ENCODE measurements at places on chromosomes 5 and 9.
A peak's percentile ranks its signal among the peaks of the same experiment; 100 is the strongest.

DNA sequence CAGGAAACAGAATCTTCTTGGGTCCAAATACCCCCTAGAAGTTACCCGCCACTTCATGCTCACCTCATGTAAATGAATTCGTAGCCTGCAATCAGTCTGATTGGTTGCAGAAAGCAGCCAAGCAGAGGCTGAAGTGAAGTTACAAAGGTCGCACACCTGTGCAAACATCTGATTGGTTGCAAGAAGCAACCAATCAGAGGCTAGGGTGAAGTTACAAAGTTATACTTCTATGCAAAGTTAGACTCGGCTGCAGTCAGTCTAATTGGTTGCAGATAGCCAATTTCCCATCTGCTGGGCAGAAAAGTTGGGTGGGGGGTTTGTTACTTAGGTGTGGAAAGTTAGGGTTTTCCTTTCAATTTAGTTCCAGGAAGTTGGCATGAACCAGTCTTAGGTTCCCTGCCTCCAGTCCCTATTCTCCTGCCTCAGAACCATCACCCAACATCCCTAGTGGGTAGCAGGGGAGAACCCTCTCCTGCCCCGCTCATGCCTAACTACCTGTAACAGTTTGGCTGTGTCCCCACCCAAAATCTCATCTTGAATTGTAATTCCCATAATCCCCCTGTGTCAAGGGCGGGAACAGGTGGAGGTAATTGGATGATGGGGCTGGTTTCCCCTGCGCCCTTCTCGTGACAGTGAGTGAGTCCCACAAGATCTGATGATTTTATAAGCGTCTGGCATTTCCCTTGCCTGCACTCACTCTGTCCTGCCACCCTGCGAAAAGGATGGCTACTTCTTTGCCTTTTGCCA is 1.2 kb upstream of the RUSC2 start:
- DNase-seq = no peak

DNA sequence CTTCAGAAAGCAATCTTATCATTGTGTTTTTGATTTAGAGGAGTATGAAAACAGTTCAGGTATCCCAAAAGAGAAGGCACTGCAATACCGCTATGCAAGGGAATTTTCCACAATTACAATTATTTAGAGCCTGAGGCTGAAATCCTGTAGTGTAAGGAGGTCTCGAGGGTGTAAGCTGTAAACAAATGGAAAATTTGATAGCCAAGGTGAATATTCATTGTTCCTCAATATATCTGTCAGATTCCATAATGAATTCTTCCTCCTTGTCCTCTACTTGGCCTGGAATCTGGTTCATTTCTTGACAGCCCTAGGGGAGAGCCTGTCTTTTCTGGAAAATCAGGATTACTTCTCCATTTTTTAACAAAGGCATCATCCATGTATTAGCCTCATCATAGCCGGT is 63.1 kb upstream of the SMARCA2 start:
- no peak for DNase-seq

GRCh38 chr5:34806532-34806931 is 32.4 kb upstream of the TTC23L start:
- DNase-seq = no peak

GRCh38 chr9:5044160-5044559 is 59.1 kb downstream of the JAK2 start:
- no peak for DNase-seq

DNA sequence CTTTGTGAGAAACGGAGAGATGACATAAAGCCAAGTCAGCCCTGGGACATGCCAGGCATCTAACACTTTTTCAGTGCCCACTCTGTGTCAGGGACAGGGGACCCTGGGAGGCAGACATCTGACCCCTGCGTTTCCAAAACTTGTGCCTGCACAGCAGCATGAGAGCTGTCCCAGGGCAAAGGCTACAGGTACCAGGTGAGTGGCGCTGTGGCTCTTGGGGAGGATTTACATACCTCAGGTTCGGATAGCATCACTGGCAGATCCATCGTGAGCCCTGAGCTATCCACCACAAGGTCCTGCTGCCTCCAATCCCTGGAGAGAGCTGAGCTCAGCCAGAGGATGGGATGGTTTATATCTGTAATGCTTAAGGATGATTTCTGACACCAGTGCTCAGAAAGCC is 52.4 kb downstream of the FSTL4 start:
- no peak for DNase-seq

DNA sequence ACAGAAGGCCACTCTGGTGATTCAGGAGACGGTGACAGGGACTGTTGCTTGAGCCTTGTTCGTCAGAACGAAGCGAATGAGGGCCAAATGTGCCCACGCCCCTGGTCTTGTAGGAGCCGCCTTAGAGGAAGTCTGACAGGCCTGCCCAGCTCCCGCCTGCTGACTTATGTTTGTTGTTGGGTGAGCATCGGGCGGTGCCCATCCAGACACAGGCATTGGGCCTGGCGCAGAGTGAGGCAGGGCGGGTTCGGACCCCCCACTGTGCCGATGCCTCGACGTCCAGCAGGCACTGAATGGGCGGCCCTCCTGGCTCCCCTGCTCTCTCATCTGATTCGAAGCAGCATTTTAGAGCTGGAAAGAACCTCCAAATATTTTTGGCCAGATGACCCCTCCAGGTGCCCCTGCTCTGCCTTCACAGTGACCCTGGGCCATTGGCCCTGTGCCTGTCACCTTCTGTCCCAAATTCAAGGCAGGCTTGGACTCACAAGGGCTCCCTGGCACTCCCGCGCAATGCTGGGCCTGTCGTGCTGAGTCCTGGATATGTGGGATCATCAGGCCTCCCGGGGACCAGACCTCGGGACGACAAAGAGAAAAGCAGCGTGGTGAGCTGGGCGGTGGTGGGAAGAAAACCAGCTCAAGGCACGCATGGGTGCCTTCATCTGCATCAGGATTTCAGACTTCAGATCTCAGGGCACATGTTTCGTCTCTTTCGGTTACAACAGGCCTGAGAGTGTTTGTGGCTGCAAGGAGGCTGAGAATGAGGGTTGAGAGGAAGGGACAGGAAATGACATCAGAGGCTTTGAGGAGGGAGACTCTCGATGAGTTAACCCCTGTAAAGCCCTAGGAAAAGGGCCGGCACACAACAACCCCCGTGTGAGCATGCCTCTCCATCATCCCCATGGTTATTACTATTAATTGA is 37.1 kb upstream of the OLFM1 start:
- no peak for DNase-seq

DNA sequence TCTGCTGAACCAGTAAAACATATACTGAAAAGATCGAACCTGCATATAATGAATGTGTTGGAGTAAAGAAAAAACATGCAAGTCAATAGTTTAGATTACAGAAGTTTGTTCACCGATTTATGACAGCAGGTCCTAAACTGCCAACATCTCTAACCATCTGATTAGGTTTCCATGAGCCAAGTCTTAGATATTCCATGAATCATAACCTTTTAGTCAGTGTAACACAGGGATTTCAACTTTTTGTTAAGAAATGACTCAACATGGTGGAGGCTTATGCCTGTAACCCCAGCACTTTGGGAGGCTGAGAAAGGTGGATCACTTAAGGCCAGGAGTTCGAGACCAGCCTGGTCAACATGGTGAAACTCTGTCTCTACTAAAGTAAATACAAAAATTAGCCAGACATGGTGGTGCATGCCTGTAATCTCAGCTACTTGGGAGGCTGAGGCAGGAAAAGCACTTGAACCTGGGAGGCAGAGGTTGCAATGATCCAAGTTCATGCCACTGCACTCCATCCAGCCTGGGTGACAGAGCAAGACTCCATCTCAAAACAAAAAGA is 38.7 kb downstream of the APC start:
- DNase-seq = no peak

GRCh38 chr5:179780362-179780761 is 13.4 kb upstream of the LTC4S start:
- no peak for DNase-seq

DNA sequence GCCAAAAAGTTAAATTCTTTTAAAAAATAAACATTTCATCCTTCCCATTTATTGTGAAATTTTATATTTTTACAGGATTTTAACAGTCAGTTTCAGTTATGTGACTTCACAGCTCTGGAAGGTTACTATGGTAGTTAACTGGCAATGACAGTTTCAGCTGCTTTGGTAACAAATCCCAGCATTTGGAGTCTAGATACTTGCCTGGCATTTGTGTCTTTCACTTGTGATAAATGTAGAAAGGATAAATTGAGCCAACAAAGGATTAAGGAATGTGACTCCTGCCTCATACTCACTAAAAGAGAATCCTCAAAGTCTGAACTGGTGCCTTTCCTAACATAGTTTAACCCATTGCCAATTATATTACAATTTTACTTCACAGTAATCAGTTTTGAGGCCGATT is 315.5 kb downstream of the FER start:
- no peak for DNase-seq

GRCh38 chr9:95696701-95697100 is 178.8 kb upstream of the ERCC6L2 start:
- DNase-seq = no peak

DNA sequence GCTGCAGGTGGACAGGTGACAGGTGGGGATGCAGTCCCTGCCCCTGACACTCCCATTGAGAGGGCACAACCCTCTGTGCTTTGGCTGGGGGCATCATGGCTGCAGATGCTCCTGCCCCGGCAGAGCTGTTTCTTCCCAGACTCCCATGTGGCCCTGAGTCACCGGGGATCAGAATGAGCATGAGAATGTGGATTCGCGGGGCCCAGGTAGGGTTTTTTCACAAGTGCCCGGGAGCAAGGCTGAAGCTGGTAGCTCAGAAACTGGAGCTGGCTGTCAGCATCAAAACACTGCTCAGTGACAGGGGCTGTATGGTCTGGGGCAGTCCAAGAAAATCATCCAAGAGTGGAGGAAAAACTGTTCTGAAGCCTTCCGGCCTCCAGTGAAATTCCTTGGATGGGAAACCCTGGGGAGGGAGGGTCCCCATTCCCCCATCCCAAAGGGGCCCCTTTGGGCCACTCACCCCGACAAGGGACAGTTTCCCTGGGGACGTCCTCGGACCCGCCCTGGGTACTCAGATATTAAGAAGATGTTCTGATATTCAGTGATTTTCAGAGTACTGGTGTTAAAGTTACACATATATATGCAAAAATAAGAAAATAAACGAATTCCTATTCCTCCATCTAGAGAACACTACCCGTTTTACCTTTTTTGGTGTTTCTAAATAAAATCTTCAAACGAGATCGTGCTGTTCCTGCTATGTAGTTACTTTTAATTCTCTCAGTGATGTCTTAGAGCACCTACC is 120.1 kb upstream of the LPCAT1 start:
- no peak for DNase-seq

- peak; percentile 69 for DNase-seq
These were observed 37.3 kb upstream of the TRIO start for GRCh38 chr5:14105718-14106410.

GRCh38 chr9:117414906-117415331 is at the start of gene ASTN2:
TSS of gene ASTN2 (minus strand) at chr9:117415057. CDS start at chr9:117414938, 119 bp downstream.
- no peak for DNase-seq

DNA sequence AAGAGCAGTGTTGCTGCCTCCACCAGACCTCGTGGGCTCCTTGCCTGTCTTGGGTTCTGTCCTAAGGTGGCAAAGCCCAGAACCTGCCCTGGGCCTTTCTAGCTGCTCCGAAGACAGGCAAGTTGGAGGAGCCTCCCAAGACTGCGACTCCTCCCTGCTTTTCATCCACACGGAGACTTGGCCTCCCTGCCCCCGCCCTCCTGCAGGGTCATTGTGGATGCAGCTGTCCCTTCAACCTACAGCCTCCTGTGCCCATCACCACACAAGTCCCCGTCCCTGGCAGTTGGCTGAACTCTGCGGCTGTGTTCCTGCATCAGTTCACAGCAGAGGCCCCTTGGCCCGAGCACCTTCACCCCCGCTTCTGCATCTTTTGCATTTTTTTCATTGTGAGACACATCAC is 59.2 kb downstream of the WNK2 start:
- DNase-seq = no peak

- no peak for DNase-seq
These were observed 15.1 kb upstream of the CXCL14 start for GRCh38 chr5:135593886-135594285.

DNA sequence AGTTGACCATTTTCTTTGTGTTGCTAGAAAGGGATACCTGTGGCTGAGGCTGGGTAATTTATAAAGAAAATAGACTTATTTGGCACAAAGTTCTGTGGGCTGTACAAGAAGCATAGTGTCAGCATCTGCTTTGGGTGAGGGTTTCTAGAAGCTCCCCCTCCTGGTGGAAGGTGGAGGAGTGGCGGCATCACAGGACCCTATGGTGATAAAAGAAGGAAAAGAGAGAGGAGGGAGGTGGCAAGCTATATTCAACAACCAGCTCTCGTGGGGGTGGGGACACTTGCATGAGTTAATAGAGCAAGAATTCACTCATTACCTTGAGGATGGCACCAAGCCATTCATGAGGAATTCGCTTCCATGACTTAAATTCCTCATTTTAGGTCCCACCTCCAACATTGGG is 2041.4 kb upstream of the CDH9 start:
- DNase-seq = no peak

DNA sequence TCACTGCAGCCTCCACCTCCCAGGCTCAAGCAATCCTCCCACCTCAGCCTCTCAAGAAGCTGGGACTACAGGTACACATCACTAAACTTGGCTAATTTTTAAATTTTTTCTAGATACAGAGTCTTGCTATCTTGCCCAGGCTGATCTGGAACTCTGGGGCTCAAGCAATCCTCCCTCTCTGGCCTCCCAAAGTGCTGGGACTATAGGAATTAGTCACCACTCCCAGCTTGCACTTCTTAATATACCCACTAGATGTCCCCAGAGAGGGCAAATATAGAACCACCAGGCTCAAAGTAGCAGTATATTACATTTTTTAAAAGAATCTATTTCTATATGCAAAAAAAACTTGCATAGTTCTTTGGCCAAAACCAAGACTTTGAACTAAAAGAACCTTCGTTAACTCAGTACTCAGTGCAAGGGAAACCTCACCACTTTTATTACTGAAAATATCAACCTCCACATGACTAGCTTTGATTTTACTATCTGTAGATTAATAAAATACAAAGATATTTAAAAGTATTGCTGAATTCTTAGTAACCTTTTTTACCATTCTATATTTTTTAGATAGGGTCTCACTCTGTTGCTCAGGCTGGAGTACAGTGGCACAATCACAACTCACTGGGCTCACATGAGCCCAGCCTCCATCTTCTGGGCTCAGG is 25.8 kb upstream of the HSD17B3 start:
- peak; percentile 35 for DNase-seq

GRCh38 chr5:124538191-124538590 is 208.2 kb downstream of the ZNF608 start:
- DNase-seq = no peak

DNA sequence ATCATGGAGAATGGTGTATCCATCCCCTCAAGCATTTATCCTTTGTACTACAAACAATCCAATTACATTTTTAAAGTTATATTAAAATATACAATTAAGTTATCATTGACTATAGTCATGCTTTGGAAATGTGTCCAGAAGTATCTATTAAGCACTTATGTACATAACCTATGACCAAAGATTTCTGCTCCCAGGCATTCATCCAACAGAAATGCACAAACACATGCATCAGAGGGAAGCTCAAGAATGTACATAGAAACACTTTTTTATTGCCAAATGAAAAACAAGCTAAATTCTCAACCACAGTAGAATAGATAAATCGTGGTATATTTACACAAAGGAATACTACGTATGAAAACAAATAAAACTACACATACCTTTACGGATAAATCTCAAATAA is 700.5 kb upstream of the ZNF608 start:
- peak; percentile 53 for DNase-seq

GRCh38 chr5:133472829-133473228 is 139.5 kb downstream of the FSTL4 start:
- DNase-seq = no peak
